SK-N-SH treated with all-trans-retinoic acid at 6 μM for 48 hours (cell line): ENCODE measurements at places on chromosomes 7 and 10.

DNA sequence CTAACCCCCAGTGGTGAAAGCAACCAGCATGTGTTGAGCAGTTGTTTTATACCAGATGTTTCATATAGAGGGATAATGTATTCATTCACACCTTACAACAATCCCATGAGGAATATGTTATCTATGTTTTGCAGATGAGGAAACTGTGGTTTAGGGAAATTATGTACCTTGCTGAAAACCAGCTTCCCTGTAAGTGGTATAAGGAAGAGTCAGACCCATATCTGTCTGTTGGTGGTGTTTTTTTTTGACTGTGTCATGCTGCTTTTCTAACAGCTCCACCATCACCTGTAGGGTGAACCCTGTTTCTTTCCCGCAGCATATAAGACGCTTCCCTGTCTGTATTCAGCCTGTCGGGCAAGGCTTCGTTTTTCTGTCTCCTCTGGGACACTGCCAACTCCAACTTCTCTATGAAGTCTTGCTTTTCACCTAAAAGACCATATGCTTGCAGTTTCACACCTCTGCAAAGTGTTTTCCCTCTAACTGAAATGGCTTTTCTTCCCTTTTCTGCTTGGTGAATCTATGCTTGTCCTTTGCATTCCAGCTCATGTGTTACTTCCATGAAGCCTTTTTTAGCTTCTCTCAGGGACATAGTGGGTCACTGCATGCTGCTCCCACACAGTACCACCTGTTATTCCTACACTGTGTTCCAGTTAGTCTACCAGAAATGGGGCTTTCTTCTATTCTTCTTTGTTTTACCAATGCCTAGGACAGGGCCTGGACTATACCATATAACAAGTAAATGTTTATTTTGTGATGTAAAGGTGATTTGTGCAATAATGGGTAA lies 92.8 kb downstream of the ST7 start:
- no peak for ATAC-seq

DNA sequence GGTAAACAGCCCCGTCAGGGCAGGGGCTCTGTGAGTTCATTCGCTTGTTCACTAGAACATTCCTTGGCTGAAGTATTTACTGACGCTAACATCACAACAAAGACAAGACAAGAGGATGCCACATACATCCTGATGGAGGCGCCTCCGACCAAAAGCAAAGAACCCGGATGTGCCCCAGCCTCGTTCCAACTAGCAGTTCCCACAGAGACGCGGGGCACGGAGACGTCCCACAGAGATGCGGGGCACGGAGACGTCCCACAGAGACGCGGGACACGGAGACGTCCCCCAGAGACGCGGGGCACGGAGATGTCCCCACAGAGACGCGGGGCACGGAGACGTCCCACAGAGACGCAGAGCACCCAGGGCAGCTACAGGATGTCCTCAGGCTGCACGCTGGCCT lies 35.4 kb upstream of the CFAP46 start:
- ATAC-seq = no peak

DNA sequence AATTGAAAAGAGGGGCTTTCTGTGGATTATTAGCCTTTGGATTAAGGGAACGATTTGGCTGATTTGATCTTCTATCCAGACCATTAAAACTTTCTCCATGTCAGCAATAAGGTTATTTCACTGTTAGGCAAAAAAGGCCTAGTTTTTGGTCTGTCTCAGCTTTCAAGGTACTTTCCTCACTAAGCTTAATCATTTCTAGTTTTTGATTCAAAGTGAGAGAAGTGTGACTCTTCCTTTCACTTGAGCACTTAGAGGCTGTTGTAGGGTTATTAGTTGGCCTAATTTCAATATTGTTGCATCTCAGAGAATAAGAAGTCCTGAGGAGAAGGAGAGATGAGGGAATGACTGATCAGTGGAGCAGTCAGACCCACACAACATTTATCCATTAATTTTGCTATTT lies 596.0 kb upstream of the TPK1 start:
- no peak for ATAC-seq

DNA sequence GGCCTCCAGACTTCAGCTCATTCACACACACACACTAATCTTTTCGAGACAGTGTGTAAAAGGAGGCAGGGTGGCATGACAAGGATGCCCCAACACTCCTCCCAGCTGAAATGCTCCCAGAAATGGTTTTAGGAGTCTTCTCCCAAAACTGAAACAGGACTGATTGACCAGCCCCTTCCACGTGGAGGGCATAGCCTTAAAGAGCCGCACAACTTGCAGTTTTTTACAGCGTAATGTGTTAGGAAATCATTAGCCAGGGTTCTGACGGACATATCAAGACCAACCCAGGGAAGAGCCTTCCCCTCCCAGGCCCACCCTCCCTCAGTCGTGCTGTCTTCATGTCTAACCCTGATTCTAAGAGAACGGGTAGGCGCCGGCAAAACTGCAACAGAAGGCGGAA lies 224.6 kb downstream of the TNS3 start:
- ATAC-seq = no peak

GRCh38 chr7:149284343-149284742 lies 22.3 kb downstream of the ZNF783 start:
- ATAC-seq = no peak

DNA sequence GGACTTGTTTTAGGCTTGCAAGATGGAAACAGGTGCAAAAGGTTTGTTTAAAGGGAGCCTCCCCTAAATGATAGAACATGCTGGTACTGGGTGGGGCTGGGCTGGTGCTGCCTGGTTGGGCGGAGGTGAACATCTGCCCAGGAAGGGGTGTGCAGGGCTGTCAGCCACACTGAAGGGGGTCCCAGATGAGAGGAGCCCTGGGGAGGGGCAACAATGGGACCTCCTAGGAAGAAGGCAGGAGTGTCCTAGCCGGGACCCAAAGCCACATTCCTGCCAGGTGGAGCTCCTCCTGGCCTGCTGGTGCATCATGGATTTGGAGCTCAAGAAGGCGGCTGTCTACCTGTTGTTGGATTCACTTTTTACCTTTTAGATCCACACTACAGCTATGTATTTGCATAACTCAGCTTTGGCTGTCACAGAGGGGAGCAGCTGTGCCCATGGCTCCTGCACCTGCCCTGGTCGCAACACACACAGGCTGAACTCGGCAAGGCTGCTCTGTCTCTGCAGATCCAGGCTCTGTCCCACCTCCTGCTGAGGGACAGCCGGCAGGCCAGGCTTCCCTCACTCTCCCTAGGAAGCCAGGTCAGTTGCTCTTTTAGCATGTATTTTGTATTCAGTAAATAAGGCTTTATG lies 59.9 kb downstream of the ADARB2 start:
- ATAC-seq = no peak

DNA sequence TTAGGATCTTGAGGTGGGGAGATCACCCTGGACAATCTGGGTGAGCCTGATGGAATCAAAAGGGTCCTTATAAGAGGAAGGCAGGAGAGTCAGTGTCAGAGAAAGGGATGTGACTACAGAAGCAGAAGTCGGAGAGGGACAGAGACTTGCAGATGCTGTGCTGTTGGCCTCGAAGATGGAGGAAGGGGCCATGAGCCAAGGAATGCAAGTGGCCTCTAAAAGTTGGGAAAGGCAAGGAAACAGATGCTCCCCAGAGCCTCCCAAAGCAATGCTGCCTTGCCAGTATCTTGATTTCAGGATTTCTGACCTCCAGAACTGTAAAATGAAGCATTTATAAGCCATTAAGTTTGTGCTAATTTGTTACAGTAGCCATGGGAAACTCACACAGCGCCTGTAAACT lies 165.2 kb downstream of the FANK1 start:
- ATAC-seq = no peak

GRCh38 chr7:27689150-27689549 lies 26.5 kb upstream of the HIBADH start:
- peak; percentile 67 for ATAC-seq

- ATAC-seq = no peak
Measured at GRCh38 chr10:89639326-89639725, 5.7 kb downstream of the PANK1 start.

DNA sequence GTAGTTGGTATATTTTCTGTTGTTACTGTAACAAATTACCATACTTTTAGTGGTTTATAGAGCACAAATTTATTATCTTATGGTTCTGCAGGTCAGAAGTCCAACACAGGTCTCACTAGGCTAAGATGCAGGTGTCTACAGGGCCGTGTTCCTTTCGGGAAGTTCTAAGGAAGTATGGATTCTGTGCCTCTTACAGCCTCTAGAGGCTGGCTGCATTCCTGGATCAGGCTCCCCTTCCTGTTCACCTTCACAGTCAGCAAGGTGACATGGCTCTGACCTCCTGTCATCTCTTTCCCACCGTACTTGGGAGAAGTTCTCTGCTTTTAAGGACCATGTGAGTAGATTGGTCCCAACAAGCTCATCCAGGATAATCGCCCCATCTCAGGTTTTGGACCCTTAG lies 37.3 kb downstream of the BMPR1A start:
- no peak for ATAC-seq

- ATAC-seq = no peak
Measured at GRCh38 chr7:1274876-1275375, 42.3 kb downstream of the UNCX start.
